NCI-H1417 (cell line): ENCODE measurements at places on chromosomes 1 and 21.

DNA sequence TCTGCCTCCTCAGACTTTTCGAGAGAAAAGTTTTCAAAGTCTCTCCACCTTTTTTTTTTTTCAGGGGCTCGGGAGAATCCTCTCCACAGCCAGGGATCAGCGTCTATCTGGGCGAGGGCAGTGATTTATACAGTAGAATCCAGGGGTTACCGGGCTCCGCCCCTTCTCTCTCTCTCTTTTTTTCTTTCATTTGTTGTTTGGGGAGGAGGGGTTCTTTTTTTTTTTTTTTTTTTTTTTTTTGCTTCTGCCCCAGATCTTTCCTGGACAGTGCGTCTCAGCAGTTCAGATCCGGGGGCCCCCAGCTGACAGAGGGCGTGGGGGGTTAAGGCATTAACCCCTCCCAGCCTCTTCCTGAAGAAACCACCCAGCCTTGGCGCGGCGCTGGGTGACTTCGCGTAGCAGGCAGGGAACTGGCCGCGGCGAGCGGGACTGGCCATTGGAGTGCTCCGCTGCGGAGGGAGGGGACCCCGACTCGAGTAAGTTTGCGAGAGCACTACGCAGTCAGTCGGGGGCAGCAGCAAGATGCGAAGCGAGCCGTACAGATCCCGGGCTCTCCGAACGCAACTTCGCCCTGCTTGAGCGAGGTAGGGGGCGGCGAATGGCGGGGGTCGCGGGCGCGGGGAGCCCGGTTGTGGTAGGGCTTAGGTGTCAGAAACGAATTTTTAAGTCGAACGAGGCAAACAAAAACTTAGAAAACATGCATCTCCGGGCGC is at the start of gene S1PR1:
Gene S1PR1, plus strand, starts transcription at position 504 of the 713 bp plus-strand sequence. CDS start 1,966 bp downstream, outside the sequence.
- DNase-seq: no peak

DNA sequence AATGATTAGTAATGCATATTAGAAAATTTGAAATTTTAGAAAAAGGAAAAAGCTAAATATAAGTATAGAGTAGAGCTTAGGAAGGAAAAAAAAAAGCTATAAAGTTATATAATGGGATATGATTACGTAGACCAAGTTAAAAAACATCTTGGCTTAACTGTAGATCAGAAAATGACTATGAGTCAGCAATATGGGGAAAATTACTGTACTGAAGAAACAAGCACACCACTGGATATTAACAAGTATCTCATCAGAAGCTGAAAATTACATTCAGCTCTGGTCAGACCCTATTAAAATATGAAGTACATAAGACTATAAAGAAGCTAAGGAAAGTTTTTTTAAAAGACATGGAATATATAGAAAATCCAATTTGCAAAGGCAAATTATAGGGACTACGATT is 19.5 kb downstream of the DNAJC8 start:
- no peak for DNase-seq

DNA sequence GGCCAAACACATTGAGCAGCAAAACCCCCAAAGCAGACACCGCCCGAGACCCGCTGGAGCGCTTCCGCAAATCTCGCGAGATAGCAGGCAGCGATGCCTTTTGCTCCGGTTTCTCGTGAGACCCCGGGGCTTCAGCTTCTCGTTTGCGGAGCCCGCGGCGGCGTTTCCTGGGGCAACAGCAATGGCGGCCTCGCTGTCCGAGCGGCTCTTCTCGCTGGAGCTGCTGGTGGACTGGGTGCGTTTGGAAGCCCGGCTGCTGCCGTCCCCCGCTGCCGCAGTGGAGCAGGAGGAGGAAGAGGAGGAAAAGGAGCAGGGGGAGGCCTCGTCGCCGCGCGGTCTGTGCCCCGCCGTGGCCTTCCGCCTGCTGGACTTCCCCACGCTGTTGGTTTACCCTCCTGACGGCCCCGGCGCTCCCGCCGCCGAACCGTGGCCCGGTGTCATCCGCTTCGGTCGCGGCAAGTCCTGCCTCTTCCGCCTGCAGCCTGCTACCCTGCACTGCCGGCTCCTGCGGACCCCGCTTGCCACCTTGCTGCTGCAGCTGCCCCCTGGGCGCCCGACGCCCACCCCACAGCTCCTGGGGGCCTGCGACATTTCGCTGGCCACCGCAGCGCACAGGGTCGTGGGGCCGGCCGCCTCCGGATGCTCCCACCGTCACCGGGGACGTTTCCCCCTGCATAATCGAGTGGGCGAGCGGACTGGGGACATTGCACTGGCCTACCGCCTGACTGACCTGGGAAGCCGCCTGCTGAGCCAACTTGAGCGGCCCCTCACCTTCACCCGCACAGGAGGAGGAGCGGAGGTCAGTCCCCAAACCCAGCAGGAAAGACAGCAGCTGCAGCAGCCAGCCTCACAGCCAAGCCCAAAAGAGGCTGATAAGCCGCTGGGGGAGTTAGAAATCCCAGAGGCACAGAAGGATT is at the start of gene MAP10:
Gene MAP10, plus strand, starts transcription at position 148 of the 917 bp plus-strand sequence. Its CDS starts 34 bp downstream, at position 182.
- no peak for DNase-seq

DNA sequence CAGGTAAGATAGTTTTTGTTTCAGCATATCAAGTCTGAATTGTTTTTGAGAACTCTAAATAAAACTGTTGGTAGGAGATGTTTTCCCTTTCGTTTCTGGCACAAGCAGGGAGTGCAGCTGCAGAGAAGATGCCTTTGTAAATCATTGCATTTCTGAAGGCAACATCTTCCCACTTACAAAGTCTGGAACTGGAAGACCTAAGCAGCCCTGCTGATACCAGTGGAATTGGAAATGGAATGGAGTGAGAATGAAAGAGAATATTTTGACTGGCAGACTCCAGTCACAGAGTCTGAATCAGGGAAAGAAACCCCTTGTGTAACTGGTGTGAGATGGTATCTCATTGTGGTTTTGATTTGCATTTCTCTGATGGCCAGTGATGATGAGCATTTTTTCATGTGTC is 815.6 kb downstream of the LTN1 start:
- no peak for DNase-seq

GRCh38 chr1:6105218-6105679 is 59.6 kb downstream of the KCNAB2 start:
- no peak for DNase-seq

DNA sequence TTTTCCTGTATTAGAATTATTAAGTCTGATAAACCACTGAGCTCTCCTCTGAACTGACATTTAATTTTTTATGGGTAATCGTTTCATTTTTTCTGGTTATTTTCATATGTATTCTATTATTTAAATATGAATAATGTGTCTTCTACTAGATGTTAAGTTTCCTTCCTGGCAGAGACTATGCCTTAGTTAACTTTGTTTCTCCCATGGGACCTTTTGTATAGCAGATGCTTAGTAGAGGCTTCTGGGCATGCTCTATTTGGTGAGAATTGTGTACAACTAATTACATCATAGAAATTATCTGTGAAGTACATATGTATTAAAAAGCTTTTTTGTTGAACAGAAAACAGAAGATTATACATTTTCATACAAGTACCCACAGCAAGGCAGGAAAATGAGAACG is 23.4 kb downstream of the CTBS start:
- DNase-seq: no peak

- no peak for DNase-seq
Observed at GRCh38 chr1:244456586-244456985, 4.5 kb upstream of the CATSPERE start.

GRCh38 chr1:68147534-68148171 is 84.7 kb downstream of the WLS start:
- no peak for DNase-seq

- DNase-seq: no peak
Observed at GRCh38 chr1:115983584-115983983, 7.3 kb downstream of the SLC22A15 start.

DNA sequence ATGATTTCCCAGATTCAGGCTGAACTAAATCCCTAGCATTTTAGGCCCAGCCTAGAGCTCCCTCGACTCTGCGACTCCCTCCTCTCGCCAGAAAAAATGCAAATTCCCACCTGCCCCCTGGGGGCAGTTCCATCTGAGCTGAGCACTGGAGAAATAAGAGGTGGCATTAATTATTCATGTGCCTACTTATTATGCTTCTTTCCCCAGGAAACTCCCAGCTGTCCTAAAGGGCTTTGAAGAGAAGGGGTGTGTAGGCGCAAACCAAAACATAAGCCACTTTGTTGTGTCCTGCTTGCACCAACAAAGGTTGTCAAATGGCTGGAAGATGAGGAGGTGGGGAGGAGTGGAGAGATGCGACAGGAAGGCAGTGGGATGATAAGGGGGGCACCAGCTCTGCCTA is 41.4 kb upstream of the GOLT1A start:
- peak; percentile 5 for DNase-seq

DNA sequence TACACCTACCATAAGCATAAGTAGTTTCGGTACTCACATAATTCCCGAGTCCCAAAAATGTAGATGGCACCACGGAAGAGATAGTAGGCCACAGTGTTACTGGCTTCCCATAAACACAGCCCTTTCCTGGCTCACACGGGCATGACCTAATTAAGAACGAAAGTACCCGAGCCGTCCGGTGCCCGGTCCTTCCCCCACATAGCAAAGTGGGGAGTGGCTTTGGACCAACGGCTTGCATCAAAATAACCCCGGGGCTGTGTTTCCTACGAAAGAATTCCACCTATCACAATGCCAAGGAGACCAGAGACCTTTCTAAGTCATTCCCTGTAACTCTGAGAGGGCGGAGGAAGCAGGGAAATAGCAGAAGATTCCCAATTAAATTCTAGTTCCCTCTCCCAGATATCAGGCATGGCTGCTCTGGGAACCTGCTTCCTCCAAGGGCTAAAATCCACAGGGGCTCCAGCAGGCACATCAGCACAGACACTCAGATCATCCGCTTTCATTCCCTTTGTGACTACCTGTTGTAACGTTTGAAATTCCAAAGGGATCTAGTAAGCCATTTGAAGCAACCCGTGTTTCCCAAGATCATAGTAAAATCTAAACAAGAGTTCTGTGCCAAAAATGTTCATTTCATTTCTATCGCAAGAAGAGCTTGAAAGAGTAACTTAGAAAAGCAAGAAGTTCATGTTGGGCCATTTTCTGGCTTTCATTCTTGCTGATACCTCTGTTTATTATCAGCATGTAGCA is at the start of gene TMPRSS3:
Gene TMPRSS3, minus strand, starts transcription at position 148 of the 747 bp plus-strand sequence. CDS start 635 bp downstream, outside the sequence.
- DNase-seq: no peak

- DNase-seq: no peak
Observed at GRCh38 chr1:113242481-113242880, 147.8 kb upstream of the MAGI3 start.

DNA sequence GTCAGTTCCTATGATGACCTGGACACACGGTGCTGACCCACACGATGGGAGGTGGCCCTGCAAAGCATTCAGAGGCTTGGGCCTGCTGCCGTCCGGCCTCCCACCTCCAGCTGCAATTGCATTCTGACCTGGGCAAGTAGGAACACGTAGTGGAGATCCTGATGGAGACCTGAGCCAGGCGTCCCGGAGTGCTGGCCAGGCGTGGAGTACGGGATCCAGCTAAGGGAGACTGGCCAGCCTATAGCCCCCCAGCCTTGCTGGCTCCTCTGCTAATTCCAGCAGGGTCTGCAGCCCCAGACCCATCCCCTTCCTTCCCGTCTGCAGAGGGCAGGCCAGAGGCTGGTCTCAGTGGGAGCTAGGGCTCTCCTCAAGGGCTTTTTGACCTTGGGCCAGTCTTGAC is 11.2 kb downstream of the CD46 start:
- DNase-seq: no peak

GRCh38 chr21:18914570-18914969 is 511.0 kb upstream of the TMPRSS15 start:
- no peak for DNase-seq

GRCh38 chr1:89285745-89286380 is 13.2 kb upstream of the GBP5 start:
- no peak for DNase-seq

GRCh38 chr1:97384294-97384968 is 536.4 kb downstream of the DPYD start:
- no peak for DNase-seq

GRCh38 chr21:36749935-36750575 is 51.1 kb downstream of the SIM2 start:
- DNase-seq: no peak

DNA sequence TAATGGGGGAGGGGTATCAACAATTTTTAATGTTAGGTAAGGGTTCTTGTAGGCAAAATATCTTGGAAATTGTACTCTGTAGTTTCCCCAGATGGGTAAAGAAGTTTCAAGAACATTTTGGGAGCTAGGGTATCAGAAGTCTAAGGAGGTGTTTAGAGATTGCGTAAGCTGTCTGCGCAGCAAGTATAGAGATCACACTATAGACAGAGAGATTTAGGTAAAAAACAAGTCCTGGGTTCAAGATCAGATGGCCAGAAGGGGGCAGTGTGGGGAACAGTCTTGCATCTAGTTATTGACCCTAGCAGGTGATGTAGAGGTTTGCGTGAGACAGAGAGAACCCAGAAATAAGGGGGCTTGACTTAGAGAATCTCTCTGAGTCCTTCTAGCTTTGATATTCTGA is 80.8 kb downstream of the S1PR1 start:
- no peak for DNase-seq

GRCh38 chr1:205933671-205934618 is 9.3 kb downstream of the SLC26A9 start:
- no peak for DNase-seq

GRCh38 chr1:189357317-189357716 is 1120.3 kb downstream of the BRINP3 start:
- DNase-seq: no peak

GRCh38 chr1:108079440-108080025 is 114.6 kb upstream of the VAV3 start:
- no peak for DNase-seq

DNA sequence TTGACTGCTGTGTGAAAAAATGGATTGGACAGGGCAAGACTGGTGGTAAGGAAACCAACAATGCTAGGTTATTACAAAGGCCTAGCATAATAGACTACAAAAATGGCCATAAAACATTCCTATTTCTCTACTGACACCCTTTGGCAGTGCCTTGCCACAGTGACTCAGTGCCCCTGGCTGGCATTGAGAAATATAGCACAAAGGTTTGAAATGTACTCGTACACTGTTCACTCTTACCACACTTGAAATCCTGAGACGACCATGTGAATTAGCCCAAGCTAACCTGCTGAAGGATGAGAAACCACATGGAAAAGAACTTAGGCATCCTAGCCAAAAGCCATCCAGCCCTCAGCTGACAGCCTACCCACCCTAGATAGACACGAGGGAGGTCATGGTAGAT is 149.8 kb upstream of the PALMD start:
- no peak for DNase-seq

DNA sequence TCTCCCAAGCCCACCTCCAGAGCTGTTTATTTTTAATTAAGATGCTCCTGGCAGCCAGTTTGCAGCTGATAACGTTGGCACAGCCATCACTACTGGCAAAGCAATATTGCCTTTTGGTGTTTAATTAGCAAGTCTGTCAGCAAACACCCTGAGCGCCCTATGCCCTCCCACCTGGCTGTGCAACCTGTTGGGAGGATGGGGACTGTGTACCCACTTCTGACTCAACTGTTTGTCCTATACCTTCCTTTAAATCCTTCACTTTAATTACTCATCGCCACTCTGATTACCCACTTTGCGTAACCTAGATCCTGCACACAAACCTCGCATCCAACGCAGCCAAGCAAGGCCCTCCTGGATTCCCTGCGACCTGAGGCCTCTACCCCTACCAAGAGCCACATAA is 67.1 kb downstream of the BCAR3 start:
- DNase-seq: no peak
